ENCODE measurements at places on chromosomes 1 and 21. TPM values are rescaled to one million over a fixed set of nuclear protein-coding genes. Genes with fewer than 3 reads are reported as not detected.
A peak's percentile ranks its signal among the peaks of the same experiment; 100 is the strongest.

Gene LRRN2
- not detected for total RNA-seq

Gene PDPN
- total RNA-seq = 4.7 TPM

Gene KRTAP11-1
- total RNA-seq = not detected

Gene FAM43B
- total RNA-seq = under 0.01 TPM

DNA sequence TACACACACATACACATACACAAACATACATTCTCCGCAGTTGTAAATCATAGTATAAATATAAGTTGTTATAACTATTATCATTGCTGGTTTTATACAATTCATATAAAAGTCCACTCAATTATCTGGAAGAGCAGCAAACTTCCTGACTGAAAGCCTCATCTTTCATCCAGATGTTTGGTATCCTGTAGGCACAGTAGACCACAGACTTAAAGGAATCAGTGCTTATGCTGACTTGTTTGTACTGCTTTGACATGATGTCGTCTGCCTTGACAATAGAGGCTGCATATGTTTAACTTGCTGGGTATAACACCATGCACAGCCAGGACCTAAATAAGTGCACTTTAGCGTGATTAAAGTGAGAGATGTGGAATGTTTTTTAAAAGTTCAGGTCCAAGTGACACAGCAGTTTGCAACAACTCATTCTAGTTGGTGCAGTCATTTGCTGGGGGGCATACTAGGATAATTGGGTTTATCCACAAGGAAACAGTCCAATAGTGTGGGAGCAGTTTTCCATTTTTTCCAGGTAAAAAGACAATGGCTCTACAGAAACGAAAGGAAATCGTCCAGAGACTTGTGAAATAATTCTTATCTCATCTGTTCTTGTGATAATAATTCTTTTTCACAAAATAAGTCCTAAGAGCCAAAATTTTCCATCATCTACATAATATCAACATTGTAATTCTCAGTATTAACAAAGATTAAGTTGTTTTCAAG is 110.3 kb upstream of the TSPAN2 start:
- H3K4me1 ChIP-seq = peaks cover 11% of the 10 kb centered on the region
- no peak overlapping the region for H3K4me3 ChIP-seq
- no peak overlapping the region for H3K27ac ChIP-seq
- H3K36me3 ChIP-seq = no peaks in the 10 kb centered on the region

DNA sequence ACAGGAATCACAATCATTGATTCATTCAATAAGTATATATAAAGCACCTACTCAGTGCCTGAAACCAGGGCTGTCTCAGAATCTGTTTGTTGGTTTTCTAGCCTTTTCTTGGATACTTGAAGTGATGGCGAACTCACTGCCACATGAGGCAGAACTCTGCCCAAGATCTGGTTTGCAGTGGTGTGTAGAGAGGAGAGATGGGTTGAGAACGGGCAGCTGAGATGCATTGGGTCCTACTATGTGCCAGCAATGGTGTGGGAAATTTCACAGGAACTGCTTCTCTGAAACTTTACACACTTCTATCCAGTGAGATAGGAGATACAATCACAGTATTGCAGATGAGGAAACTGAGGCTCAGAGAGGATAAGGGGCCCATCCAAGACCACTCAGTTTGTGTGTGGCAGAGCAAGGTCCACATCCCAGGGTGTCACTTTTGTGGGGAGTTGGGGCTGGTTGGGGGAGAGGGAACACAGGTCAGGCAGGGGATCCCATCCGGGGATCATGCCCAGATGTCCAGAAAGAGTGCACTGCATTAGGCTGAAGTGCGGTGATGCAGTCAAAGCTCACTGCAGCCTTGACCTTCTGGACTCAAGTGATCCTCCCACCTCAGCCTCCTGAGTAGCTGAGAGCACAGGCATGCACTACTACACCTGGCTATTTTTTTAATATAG is 83.7 kb upstream of the IFFO2 start:
- H3K4me3 ChIP-seq = no peak overlapping the region
- H3K27me3 ChIP-seq = peaks cover 33% of the 10 kb centered on the region
- peaks cover 8% of the 10 kb centered on the region for H3K4me1 ChIP-seq
- H3K27ac ChIP-seq = no peak overlapping the region
- no peak for DNase-seq

- H3K27ac ChIP-seq = no peak overlapping the region
- no peaks in the 10 kb centered on the region for H3K27me3 ChIP-seq
- DNase-seq = no peak
- no peaks in the 10 kb centered on the region for H3K36me3 ChIP-seq
- no peaks in the 10 kb centered on the region for H3K4me1 ChIP-seq
Observed at GRCh38 chr1:168408884-168409283, 128.2 kb downstream of the TBX19 start.

DNA sequence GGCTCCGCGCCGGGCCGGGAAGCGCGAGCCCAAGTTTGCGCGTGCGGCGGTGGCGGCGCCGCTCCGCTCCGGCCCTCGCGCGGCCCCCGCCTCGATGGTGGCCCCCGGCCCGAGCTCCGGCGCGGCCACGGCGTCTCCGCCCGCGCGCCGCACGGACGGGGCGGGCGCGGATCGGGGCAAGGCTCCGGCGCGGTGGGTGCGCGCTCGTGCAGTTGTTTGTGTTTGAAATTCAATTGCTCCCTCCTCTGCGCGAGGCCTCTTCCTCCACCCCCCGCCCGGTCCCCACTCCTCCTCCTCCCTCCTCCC is at the start of gene HDGF:
Gene HDGF, minus strand, starts transcription at position 225 of the 306 bp plus-strand sequence. CDS start 246 bp downstream, outside the sequence.
- H3K27ac ChIP-seq = peak within 1 kb of the TSS; percentile 88
- no peak for DNase-seq
- peak within 1 kb of the TSS; percentile 85 for H3K4me3 ChIP-seq
- H3K36me3 ChIP-seq = peaks cover 4% of the 10 kb centered on the region
- peaks cover 45% of the 10 kb centered on the region for H3K4me1 ChIP-seq

DNA sequence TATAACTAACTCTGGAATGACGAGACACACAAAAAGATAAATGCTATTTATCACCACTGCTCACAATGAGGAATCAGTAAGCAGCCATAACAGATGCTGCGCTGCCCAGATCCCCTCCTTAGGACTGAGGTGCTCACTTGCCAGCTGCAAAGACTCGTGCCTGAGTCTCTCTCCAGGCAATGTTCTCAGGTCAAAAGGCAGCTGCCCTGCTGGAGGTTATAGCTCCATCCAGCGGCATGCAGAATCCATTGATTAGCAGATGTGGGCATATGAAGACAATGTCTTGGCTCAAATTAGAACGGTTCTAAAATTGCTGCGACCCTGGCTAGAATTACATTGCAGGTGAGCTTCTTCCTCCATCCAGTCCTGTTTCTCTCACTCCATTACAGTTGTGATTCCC is 328.2 kb upstream of the CHRM3 start:
- DNase-seq = no peak
- H3K27ac ChIP-seq = no peak overlapping the region
- no peak overlapping the region for H3K4me3 ChIP-seq
- H3K4me1 ChIP-seq = no peaks in the 10 kb centered on the region
- no peaks in the 10 kb centered on the region for H3K27me3 ChIP-seq

GRCh38 chr1:181134543-181135436 is 46.3 kb downstream of the IER5 start:
- no peaks in the 10 kb centered on the region for H3K27me3 ChIP-seq
- H3K4me3 ChIP-seq = no peak overlapping the region
- peak; percentile 78 for DNase-seq
- H3K36me3 ChIP-seq = no peaks in the 10 kb centered on the region
- H3K27ac ChIP-seq = peak overlapping the region; percentile 98

DNA sequence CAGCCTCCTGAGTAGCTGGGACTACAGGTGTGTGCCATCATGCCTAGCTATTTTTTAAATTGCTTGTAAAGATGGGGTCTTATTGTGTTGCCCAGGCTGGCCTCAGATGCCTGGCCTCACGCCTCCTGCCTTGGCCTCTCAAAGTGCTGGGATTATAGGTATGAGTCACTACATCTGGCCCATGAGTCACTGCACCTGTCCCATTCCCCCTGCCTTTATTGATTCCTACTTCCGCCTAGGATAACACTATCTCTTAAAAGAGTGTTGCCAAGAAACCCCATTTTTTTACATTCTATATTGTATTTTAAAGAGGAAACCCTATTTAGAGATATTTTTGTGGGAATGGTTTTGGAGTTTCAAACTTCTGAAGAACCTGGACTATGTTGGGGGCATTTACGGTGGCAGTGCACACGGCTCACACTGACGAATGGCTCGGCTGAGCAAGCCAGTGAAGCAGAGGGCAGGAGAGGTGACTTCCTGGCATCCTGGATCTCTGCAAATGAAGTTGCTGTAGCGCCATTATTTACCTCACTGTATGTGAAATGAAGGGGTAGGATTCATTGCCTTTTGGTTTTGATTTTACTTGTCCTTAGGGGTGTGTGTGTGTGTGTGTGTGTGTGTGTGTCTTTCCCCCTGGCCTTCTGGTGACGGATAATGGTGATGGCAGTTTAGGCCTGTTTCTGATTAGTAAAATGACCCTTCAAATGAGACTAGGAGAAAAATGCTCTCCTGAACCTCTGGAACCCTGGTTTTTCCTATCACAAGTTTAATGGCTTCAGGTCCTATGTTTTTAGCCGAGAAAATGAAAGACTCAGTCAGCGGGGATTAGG is 22.5 kb downstream of the KIF26B start:
- H3K27me3 ChIP-seq = no peaks in the 10 kb centered on the region
- H3K36me3 ChIP-seq = no peaks in the 10 kb centered on the region
- no peaks in the 10 kb centered on the region for H3K4me1 ChIP-seq
- DNase-seq = no peak
- no peak overlapping the region for H3K4me3 ChIP-seq

Measured in osteoblast (primary cell).